ENCODE measurements at places on chromosomes 5 and 9.

- peak; percentile 80 for DNase-seq
Observed at GRCh38 chr5:156920042-156920860, 42.8 kb downstream of the TIMD4 start.

DNA sequence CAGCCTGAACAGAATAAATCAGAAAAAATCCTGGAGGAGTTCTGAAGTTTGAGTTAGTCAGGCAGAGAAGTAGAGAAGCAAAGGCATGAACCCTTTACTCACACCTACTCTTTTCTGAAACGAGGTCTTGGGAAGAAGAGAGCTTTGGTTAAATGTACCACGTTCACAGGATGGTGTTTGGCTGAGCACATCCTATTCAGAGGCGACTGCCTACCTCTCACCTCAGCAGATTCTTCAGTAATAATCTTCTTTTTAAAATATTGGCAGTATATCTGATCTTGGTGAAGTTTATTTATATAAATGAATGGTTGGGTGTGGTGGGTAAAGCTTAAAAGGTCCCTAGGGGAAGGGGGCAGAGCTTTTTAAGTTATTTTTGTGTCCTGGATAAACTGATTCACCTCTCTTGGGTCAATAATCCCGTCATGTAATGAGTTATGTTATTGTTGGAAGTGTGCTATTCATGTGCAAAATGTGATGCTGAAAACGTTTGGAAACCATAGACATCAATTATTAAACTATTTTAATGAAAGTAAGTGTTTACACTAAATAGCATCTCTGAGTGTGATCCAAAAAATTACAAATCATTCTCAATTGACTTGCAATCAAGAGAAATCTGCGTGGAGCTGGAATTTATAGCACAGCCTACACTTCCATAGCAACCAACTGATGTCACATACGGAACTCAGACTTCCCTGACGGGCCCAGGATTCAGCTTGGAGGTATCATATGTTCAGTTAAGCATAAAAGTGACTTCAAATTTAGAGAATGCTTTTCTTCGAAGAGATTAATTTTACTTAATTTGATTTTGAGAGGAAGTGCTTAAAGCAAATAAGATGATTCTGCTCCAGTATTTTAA lies 94.3 kb upstream of the EQTN start:
- no peak for DNase-seq

- DNase-seq: no peak
Observed at GRCh38 chr5:30385754-30386153, 807.7 kb upstream of the CDH6 start.

DNA sequence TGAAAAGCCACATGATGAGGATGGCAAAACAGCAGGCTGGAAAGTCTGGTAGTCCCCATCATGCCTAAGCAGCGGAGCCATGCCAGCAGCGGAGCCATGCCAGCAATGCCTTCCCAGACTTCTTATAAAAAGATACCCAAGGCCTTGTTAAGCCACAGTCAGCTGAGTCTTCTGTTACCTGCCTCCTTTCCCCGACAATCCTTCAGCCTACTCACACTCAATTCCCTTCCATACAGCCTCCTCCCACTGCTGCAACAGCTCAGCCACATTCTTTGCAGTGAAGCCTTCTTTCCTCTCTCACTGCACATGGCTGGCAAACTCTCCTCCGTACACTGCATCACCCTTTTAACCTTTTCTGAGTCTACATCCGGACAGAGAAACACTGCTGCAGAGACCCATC lies 114.9 kb downstream of the AUH start:
- no peak for DNase-seq

GRCh38 chr5:40441733-40442132 lies 238.0 kb upstream of the PTGER4 start:
- DNase-seq: no peak

DNA sequence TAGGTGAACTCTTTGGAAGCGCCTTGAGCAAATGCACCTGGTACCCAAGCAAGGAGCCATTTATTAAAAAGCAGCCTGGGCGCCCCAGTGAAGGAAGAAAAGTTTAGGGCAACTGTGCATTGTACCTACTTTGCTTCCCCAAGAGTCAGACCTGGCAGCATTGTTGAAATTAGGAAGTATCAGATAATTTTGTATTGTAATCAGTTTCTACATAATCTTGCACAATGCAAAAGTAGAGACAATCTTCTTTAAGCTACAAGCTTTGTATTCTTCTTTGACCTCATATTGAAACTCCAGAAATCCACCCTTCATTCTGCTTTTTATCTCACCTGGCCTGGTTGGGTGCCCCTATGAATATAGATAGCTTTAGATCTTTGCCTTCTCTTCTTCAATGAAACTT lies 490.8 kb downstream of the RASEF start:
- no peak for DNase-seq

- no peak for DNase-seq
Observed at GRCh38 chr5:104178829-104179456, 616.4 kb upstream of the NUDT12 start.

DNA sequence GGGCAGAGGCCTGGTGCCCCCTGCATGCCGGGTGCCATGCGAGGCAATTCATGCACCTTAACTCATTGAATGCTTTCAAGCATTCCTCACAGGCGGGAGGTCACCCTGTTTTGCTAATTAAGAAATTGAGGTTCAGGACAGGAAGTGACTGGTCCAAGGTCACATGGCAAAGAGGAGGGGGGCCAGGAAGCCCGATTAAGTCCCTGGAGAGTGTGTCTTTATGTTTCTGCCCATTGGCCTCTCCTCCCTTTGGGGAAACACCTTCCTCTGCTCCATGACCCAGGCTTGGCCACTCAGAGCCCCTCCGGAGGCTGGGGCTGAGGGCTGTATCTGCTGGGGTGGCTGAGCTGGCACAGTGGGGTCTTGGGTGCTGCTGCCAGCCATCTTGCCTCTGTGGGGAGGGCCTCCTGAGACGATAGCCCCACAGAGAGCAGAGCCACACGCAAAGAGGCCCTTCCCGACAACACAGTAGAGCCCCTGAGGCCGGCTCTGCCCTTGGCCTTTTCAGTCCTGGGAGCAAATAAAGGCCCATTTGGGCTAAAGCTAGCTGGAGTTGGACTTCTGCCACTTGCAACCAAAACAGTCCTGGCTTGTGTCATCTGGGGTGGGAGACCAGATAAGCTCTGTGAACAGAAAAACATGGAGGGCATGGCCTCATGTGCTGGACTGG lies 90.8 kb upstream of the NEURL1B start:
- DNase-seq: no peak

- DNase-seq: peak; percentile 72
Observed at GRCh38 chr9:133737774-133738639, at the start of gene SARDH. SARDH (minus strand) TSS chr9:133738352; CDS start chr9:133734173, 4,179 bp downstream.

GRCh38 chr5:150234576-150235499 lies 45.0 kb downstream of the SLC6A7 start:
- no peak for DNase-seq

DNA sequence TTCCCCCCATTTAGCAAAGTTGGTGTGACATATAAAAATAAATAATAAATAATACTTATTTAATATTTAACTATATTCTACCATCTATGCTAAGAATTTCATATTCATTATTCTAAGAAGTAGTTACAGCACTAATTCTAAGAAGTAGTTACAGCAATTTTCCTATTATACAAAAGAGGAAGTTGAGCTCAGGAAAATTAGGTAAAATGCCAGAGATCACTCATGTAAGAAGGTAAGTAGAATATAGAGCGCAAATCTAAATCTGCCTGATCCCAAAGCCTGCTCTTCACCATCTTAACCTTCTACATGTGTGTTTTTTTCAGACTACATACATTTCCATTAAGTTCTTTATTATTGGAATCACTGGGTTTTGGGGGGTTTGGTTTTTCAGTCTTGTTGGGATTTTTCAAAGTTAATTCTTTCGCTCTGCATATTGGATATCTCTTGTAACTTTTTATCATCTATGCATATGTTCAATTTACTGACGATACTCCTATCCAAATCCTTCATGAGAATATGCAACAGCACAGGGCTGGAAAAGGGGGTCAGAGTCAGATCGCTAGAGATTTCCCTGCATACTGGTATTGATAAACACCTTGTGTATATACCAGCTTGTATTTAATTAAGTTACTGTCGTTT lies 852.1 kb downstream of the MAT2B start:
- no peak for DNase-seq

- no peak for DNase-seq
Observed at GRCh38 chr5:127556609-127557334, 39.3 kb downstream of the PRRC1 start.

DNA sequence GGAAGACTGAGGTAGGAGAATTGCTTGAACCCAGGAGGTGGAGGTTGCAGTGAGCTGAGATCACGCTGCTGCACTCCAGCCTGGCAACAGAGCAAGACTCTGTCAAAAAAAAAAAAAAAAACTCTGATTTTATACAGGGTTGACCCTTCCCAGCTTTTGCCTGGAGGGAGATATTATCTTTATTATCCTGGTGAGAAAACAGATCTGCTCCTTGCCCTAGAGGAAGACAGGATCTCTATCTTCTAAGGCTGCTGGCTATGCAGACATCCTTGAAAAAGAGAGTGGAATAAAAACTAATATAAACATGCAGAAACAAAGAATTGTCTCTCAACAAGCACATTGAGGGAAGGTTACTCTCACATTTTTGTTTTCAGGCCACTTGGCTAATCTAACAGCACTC lies 1503.4 kb upstream of the WWC1 start:
- no peak for DNase-seq

GRCh38 chr9:95065224-95065623 lies 252.3 kb downstream of the FANCC start:
- no peak for DNase-seq

GRCh38 chr5:142549834-142550233 lies 136.1 kb downstream of the FGF1 start:
- DNase-seq: no peak

DNA sequence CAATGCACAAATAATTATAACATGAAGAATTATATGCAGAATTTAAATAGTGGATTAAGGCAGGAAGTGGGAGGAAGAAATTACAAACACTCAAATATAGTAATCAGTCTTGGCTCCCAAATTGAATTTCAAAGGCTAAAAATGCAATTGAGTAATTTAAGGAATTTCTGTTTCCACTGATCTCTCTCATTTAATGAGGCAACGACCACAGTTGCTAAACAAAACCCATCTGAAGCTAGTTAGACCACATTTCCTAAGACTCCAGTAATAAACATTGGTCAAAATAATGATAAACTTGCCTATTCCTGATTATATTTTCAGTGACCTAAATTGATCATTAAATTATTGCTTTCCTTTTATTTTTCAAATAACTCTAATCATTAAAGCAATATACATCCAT lies 174.3 kb upstream of the GRIN3A start:
- DNase-seq: no peak

GRCh38 chr9:120433701-120434100 lies 146.3 kb downstream of the CDK5RAP2 start:
- no peak for DNase-seq

- no peak for DNase-seq
Observed at GRCh38 chr5:161064297-161064696, 212.3 kb upstream of the ATP10B start.

DNA sequence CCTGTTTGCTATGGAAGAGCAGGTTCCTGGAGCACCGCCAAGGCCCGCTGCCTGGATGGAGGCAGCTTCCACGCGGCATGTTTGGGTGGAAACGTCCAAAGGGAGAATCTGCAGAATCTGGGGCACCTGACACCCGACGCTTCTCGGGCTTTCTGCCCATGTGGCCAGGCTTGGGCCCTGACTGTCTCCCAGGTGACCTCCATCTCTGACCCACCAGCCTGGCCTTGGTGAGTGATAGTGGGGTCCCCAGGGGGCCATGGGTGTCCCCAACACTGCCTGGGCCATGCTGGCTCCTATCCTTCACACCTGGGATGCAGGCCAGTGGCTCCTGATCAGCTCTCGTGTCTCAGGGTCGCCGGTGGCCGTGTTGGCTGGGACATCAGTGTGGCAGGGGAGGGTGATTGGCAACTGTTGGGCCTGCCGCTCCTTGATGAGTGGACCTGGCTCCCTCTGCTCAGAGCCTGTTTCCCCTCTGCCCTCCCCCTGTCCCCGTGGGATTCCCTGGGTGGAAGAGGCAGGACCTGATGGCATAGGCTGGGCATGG lies 34.0 kb downstream of the GLT6D1 start:
- no peak for DNase-seq

GRCh38 chr5:103166706-103167105 lies 46.6 kb downstream of the PPIP5K2 start:
- no peak for DNase-seq

DNA sequence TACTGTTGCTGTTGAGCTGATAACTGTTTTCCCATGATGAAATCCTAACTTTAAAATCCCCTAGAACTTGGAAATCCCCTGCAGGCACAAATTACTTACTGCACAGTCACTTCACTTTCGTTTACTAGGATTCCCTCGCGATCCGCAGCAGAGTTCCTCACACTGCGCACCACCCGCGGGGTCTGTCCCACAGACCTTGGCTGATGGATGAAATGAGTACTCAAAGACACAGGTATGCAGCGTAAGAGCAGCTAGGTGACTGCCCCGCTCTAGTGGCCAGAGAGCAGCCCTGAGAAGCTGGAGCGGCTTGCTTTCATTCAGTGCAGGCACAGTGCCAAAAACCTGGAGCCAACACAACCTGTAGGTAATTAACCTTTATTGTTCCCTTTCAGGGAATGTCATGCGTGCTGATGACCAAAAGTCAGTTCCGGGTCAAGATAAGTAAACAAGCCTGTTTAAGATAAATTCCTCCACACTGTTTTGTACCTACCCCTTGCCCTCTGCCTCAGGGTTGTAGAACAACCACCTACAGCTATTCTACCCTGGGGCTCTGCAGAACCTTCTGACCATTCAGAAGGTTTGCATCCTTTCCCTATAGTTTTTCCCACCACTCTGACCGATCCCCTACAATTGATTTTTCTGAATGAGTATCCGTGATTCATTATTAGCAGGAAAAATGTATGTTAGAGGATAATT lies 191.2 kb downstream of the CDH9 start:
- DNase-seq: no peak

DNA sequence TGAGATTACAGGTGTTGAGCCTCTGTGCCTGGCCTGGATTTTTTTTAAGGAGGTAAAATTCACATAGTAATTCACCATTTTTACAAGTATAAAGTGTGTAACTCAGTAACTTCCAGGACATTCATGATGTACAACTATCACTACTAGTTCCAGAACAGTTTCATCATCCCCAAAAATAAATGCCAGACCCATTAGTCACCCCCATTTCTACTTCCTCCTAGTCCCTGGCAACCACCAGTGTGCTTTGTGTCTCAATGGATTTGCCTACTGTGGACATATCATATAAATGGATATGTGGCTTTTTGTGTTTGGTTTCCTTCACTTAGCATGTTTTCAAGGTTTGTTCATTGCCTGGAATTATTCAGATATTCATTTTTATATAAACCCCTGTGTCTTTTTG lies 72.5 kb upstream of the PANK3 start:
- no peak for DNase-seq

DNA sequence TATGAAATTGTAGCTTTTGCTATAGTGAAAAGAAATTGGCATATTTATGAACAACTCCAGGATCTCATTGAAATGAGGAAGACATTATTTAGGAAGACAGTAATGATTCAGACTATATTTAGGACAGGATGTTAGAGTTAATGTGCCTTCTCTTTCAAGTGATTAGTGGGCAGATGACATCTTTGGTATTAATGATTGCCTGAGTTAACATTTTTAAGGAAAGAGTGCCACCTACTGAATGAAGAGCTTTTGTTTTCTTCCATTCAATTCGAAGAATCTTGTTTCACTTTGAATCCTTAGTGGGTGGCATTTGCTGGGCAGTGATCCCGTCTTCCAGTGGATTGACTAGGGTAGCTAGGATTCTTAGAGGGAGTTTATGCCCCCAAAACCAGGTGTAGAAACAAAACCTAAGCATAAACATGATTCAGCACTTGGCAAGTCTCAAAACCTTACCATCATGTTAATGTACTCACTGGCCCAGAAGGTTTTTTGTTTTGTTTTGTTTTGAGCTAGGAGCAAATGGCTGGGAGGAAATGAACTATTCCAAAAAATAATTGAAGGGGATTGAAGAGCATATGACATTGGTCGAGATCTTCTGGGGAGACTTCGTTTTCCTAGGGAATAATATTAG lies 23.2 kb downstream of the MAP3K1 start:
- no peak for DNase-seq

Data from activated CD8-positive, alpha-beta memory T cell treated with anti-CD3 and anti-CD28 coated beads, Interleukin-2, amount 50 U/mL, for 48 hours (primary cell).